ENCODE measurements at places on chromosomes 7 and 10.

DNA sequence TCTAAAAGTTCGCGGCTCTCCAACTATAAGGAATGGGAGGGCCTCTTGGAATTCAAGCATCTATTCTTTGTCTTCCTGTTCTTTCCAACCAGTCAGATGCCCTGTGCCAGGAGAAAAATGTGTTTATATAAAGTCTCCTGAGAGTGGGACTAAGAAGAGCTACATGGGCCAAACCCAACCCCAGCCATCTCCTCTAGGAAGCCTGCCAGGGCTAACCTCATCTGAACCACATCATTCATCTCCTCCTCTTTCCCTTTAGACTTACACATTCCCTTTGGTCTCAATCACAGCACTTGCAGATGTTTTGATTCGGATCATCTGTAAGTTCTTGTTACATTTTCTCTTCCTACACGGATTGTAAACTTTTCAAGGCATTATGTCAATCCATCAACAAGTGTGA lies 62.6 kb downstream of the DOCK4 start:
- no peak for DNase-seq

DNA sequence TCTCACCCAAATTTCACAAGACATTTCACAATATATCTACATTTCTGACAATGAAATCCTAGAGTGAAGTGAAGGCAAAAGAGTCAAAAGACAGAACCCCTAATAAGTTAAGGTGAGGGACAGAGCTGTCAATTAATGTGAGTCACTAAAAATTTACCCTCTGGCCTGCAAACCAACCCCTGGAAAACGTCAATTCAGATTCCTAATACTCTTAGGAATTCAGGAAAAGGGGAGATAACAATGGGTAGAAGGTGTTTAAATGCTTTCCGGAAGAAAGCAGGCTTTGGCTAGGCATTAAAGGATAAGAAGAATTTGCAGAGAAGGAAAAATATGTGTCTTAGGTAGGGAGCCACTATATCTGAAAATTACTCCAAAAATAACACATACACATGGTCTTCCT lies 299.6 kb downstream of the INHBA start:
- no peak for DNase-seq

DNA sequence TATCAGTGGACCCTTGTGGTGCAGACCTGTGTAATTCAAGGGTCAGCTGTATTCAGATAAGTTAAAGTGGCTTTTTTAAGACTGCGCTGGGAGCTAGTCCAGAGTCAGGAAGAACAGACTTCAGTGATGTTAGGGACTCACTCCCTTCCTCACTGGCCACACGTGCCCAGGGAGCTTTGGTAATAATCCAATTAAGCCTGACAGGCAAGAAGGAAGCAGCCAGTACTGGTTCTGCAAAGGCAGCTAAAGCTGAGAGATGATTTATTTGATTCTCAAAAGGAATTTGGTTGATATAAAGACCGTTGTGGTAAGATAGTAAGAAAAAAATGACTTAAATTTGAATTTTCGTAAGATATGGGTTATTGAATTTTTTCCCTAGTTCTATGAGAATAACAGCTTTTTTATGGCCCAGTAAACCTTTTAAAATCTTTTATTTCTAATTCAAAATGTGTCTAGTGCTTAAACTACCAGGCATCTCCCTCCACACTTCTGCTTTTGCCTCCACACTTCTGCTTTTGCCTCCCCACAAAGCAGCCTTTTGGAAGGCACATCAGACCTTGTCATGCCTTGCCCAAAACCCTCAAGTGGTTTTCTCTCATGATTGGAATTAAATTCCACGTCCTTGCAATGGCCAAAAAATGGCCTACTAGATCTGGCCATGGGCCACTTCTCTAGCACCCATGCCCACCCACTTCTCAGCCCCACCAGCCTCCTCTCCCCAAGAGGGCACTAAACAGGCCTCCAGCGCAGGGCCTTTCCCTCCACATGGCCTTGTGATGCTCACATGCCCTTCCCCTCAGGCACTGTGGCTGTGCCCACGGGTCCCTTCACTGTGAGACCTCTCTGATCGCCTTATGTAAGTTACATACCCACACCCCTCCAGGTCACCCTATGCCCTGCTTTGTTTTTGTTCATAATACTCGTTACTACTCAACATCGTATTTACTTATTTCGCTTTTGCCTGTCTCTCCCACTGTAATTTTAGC lies 92.5 kb downstream of the POU6F2 start:
- no peak for DNase-seq

DNA sequence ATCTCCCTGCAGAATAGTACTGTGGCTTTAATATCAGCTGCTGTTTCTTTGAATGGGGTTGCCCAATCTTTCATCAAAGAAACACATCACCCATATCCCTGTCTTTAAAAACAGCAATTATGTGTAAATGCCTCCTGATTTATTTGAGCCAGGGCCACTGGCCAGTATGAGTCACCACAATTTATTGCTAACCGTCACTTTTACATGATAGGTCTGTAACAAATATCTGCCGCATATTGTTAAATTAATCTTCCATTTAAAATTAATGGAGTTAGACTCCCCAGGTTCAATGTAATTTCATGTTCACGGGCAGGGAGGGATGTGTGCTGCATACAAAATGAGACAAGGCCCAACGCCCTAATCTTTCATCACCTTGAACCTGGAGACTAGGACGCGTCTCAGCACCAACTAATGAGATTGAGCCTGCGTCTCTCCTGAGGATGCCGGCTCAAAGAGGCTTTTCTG lies 673.4 kb downstream of the AUTS2 start:
- DNase-seq, result no peak

- no peak for DNase-seq
Measured at GRCh38 chr7:132410385-132410784, 165.9 kb downstream of the PLXNA4 start.

DNA sequence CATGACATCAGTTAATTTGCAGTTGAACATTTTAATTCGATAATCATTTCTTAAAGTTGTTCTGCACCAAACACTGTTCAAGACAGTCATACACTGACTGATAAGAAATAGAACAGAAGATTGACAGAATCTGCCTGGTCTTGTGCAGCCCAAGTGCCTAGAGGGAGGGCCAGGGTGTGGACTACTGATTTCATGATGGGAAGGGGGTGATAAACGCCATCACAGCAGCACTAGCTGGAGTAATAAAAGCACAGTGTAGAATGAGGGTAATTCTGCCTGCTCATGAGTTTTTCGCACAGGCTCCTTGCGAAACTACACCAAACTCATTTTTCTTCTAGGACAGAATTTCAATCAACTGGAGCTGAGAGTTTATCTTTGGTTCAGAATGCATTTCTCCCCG lies 270.1 kb downstream of the ARL4A start:
- no peak for DNase-seq

DNA sequence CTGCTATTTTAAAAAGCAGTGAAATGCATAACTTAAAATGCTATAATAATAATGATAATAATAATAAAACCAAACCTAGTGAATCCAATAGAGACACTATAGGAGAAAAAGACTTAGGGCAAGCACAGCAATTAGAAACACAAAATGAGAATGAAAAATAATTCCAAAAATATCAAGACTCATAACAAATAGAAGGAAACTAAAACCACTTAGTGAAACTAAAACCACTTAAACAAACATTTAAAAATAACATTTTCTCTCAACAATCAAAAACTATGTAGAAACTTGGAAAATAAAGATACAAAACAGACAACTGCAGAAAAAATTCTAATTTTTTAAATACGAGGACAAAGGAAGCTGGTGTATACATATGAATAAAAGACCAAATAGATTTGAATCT lies 655.2 kb upstream of the NRG3 start:
- DNase-seq, result no peak

DNA sequence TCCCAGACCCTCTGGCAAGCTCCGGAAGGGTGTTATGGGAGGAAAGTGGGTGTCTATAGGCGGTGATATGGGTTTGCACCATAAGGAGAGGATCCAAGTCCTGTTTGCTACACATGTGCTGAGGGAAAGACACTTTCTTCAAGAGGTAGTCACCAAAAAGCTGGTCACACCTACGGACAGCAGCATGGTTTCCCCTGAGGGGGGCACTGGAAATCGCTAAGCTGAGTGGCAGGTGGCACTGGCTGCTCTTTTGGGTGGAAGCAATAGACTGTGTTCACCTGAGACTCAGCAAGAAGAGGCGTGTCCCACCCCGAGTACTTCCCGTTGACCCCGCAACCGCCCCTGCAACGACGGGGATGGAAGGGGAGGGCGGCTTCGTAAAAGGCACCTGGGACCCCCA lies 1.8 kb upstream of the FOXI2 start:
- DNase-seq, result no peak

DNA sequence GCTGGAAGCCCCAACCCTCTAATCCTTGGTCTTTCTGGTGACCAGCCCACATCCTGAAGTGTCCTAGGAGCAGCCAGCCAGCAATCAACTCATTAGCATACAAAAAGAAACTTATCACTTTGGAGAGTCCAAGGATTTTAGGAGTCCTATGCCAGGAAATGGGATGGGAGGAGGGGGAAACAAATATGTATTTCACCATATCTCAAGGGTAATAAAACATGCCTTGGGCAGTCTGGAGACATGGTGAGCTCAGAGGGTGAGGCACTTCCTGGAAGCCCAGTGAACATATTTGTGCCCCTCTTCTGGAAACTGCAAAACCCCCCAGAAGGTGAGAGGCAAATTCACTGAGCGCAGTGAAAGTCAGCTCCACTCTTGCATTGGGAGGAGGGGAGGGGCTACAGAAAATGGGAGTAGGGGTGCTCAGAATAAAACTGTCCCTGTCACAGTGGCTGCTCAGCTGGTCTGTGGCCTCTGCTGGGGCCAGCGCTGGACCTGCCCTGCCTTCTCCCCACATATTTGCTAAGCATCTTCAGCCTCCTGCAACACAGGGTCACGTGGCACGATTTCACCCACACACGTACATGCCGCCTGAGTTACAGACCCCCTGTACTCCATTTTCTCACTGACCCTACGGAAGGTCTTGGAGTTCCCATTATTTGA lies 17.7 kb upstream of the ZMIZ1 start:
- DNase-seq, result no peak

- DNase-seq, result no peak
Measured at GRCh38 chr7:105800849-105801534, 75.4 kb downstream of the ATXN7L1 start.

DNA sequence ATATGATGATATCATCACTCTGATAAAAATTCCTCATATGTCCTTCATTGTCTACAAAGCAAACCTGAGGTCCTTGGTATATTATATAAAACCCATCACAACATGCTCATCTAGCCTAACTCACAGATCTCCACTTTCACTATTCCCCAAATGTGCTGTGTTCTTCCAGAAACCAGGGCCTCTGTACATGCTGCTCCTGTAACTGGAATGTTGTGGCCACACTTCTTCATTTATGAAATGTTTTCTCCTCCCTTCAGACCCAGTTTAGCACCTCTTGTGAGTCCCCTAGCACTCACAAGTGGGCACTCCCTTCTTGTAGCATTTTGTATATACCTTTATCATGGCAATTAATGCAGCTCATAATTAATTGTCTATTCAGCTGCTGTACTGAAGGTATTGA lies 61.9 kb downstream of the AASS start:
- no peak for DNase-seq

DNA sequence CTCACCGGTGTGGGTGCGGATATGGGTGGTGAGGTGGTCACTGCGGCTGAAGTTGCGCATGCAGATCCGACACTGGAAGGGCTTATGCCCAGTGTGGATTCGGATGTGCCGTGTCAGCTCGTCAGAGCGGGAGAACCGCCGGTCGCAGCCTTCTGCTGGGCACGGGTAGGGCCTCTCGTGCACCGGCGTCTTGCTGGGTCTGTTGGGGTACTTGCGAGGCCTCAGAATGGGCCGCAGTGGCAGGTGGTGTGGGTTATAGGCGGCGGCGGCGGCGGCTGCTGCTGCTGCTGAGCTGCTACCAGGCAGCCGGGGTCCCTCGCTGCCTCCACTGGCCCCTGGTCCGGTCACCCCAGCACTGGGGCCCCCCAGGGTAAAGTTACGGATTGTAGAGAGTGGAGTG lies 2.7 kb downstream of the EGR2 start:
- no peak for DNase-seq

DNA sequence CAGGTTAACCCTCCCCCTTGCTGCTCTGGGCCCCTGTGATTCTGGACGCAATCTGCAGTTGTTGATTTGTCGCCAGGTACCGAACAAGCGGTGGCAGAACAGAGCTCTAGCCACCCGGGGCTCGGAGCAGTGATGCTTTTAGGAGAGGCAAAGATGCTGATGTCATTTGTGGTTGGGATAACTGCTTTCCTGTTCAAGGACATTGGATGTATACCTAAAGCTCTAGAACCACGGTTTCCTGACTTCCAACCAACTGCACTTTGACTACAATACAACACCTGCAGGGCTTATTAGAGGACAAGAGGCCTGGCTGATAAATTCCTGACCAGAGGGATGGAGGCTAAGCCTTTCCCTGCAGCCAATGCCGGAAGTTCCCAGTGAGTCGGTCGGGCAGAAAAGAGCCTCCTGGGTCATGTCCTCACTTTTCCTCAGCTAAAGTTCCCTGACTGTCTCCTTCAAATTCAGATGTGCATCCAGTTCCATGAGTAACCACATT lies 6.5 kb upstream of the RBM20 start:
- no peak for DNase-seq

DNA sequence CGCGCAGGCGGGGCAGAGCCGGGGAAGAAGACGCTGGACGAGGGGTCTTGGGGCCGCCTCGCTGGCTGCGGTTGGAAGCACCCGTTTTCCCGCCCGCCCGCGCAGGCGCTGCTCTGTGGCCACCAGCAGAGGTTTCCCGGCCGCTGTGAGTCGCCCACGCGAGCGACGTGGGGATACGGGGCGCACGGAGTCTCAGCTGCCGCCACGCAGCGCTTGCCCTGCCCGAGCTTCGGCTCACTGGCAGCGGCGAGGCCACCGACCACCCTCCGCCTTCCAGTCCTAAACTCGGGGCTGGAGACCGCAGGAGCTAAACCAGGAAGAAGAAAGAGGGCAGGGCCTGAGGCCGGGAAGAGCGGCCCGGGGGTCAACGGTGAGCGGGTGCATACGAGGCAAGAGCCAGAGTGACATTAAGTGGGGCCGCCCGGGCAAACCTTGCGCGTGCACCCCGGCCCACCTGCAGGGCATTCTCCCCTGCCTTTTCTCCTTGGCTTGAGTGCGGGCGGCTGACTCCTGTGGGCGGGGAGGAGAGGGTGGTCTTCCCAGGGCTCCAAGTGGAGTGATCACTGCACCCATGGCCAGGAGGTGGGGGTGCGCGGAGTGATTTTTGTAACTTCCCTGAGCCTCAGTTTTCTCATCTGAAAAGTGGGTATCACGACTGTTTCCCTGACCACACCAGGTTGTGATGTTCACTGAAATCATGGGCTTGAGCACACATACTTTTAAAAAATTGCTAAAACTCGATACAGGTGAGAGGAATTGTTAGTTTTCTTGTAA lies 7.1 kb upstream of the EMX2 start:
- DNase-seq, result no peak

DNA sequence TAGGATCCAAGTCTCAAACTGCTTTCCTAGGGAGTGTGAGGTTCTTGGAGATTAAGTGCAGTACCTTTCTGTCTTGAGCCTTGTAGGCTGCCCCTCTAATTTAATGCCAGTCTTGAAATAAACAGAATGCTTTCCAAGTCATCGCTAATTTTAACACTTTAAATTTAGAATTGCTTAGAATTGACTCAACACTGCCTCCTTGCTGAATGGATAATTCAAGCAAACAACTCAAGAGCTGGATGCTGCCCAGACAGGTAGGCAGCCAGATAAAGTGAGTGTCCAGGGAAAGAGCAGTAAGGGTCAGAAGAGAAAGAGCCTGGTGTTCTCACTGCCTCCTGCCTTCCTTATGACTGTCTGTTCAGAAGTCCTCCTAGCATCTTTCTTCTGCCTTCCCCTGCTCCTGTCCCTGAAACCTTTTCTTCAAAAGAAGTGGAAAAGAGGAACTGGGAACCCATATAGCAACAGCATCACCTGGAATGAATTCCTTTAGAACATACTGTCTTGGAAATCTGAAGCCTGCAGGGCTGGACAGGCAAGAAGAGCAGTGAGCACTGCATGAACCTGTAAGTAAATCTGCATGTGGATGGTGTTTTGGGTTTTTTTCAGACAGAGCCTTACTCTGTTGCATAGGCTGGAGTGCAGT lies 3.1 kb upstream of the GOT1 start:
- DNase-seq, result no peak
